ENCODE measurements at places on chromosomes 16 and 17.
A peak's percentile ranks its signal among the peaks of the same experiment; 100 is the strongest.

DNA sequence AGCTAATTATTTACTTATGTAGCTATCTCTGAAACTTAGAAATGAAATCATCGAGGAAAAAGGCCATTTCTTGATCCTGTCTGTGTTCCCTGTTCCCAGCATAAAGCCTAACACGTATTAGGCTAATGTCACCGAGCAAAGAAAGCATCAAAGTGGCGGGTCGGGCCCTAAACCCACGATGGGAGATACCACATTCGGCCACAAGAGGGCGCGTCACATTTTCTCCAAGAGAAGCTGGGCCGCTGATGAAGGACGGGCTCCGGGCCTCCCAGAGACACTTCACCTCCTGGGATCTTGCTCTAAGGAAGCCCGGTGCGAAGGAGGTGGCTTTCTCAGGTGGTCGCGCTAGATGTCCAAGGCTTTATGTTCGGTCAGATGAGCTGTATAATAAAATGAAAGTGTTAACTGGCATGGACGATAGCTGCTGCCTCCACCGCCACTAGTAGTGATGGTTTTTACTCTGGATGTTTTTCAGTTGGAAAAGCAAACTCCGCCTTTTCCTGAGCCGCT lies 853 bp upstream of the PDK2 start:
- peak; percentile 64 for DNase-seq

DNA sequence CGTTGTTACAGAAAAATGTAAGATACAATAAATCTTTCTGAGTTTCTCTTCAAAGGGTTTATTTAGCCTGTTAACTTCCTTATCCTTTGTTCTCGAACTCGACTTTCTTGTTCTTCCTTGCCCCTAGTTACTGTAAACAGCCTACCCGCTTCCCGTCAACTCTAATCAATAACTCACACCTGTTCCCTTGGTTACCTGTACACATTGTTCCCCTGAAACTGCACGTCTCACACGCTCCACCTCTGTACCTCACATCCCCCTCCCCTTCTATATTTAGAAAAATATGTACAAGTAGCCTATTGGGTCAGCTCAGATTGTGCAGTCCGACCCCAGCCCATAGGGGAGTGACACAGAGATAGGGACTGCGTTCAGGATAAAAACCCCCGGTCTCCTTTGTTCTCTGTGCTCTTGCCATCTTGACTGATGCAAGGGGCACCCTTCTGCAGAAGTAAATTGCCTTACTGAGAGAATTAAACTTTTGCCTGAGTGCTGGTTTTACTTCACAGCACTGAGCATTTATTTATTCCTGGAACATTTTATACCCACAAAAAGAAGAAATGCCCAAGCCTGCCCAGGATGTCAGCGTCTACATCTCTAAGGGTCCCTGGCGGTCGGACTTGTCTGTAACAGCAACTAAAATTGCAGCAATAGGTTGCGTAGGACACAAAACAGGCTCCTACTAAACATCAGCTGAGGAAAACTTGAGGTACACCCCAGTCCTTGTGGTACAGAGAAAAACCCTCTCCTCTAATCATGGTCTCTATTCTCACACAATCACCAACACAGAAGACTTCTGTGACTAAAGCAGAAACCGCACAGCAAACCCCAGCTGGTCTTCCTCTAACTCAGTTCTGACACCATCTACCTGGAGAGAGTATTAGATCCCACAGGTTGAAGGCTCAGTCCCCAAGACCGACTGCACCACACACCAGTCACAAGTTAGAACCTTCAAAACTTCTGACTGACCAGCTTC lies 11.3 kb downstream of the WDR45B start:
- no peak for DNase-seq

- DNase-seq: no peak
Observed at GRCh38 chr16:22188595-22189442, 17.3 kb upstream of the EEF2K start.

- no peak for DNase-seq
Observed at GRCh38 chr17:80824549-80825470, 166.8 kb upstream of the CHMP6 start.

DNA sequence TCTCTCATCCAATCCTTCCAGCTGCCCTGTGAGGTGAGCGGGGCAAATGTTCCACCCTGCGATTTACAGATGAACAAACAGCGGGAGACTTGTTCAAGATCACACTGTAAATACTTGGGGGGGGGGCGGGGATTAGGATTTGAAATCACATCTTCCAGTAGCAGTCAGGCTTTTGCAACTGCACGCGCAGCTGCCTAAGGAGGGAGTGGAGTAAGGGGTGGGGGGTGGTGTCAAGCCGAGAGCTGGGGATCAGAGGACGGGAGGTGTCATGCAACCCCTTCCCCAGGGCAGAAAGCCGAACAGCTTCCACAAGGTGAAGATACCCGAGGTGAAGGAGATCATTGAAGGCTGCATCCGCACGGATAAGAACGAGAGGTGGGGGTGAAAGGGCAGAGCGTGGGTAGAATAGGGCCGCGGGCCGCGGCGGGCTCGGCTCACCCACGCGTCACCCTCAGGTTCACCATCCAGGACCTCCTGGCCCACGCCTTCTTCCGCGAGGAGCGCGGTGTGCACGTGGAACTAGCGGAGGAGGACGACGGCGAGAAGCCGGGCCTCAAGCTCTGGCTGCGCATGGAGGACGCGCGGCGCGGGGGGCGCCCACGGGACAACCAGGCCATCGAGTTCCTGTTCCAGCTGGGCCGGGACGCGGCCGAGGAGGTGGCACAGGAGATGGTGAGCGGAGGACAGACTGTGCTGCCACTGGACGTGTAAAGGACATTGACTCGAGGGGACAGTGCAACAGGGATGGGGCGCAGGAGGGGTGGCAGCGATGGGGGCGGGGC lies 4.6 kb downstream of the WNK4 start:
- no peak for DNase-seq

DNA sequence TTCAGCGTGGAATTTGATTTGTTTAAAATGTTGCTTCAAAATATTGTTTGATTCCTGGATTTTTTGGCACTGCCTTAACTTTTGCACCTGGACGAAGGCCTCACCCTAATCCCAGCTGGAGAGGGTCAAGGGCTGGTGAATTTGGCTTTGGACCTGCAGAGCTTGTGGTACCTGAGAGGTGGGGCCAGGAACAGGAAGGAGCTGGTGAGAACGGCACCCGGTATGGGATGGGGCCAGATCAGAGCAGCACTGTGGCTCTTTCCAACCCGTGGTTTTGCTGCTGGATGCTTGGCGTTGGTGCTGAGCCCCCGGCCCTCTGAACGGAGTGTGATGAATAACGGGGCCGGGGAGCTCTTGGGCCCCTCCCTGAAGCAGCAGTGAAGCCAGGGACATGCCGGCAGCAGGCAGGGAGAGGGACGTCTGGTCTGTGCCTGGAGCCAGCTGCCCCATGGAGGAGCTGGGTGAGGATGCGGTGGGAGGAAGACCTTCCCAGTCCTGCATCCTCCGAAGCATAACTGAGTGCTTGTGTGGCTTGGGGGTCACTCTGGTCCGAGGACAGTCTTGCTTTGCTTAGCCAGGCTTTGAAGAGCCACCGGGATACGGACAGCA lies 275.4 kb downstream of the SEC14L1 start:
- no peak for DNase-seq

- no peak for DNase-seq
Observed at GRCh38 chr17:21202512-21202911, 11.4 kb downstream of the TMEM11 start.

DNA sequence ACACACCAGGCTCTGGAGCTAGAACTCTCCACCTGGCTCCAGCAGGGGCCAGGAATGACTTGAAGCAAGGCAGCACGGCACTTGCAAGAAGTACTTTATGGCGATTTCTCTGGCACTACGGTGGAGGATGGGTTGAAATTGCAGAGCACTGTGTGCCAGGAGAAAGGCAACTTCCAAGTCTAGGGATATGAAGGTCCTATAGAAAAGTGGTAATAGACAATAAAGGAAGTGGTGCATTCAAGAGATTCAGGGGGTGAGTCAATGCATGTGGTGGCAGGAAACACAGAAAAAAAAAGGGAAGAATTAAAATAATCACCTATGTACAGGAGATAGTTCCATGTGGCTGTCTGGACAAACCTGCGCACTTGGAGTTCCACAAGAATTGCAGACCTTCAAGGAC lies 240.3 kb upstream of the DYNLRB2 start:
- no peak for DNase-seq

- DNase-seq: no peak
Observed at GRCh38 chr17:40457964-40458791, 14.9 kb downstream of the IGFBP4 start.

DNA sequence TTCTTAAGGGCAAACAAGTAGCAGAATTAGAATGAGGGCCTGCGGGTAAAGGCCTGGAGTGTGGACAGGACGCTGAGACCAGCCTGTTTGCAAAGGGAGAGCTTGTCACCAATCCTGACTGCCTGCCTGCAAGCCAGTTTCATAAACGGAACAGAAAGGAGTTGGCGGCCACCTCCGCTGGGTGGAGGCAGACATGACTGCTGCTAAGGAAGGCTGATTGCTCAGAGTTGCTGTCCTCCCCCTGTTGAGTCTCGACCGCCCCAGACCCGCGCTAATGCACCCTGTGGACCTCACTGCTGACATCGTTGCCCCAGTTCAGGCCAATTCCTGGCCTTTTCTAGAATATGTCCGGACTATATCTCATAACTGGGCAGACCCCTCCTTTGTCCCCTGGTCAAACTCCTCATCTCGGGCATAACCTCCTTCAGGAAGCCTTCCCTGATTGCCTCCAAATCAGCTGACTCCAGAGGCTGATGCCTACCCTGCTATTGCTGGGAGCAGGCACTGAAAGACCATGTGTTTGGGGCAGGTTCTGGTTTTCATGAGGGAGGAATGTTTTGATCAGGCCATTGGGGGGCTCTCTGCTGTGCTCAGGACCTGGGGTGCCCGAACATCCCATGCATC lies 153.0 kb upstream of the CIBAR2 start:
- no peak for DNase-seq

DNA sequence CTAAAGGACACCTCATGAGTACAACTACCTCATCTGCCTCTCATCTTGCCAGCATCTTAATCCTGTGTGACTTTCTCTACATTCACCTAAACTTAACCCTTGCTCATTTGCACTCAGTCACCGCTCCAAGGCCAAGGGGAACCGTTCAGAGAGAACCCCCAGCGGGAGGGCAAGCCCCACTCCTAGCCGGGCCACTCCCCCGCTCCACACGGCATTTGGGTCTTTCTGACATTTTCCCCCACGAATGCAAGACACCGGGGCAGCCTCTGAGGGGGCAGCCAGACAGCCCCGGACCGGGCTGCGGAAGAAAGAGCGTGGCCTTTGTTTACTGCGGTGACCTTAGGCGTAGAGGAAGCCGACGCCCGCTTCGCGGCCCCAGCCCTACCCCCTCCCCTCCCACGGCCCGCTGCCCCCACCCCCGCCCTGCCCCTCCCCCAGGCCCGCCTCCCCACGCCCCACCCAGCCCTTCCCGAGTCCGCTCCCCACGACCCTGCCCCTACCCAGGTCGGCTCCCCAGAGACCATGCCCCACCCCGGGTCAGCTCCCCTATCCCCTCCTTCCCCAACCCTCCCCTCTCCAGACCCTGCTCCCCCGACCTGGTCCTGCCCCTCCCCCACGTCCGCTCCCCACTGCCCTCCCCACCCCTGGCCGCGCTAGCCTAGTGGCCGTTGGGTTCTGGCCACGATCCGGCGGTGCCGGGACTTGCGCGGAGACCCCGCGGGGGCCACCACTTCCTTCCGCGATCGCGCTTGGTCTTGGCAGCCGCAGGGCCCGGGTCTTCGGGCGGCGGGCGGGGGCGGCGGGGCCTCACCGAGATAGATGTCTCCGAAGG lies 789 bp downstream of the CSNK1D start:
- no peak for DNase-seq

GRCh38 chr17:57475796-57476195 lies 219.5 kb downstream of the MSI2 start:
- DNase-seq: no peak

DNA sequence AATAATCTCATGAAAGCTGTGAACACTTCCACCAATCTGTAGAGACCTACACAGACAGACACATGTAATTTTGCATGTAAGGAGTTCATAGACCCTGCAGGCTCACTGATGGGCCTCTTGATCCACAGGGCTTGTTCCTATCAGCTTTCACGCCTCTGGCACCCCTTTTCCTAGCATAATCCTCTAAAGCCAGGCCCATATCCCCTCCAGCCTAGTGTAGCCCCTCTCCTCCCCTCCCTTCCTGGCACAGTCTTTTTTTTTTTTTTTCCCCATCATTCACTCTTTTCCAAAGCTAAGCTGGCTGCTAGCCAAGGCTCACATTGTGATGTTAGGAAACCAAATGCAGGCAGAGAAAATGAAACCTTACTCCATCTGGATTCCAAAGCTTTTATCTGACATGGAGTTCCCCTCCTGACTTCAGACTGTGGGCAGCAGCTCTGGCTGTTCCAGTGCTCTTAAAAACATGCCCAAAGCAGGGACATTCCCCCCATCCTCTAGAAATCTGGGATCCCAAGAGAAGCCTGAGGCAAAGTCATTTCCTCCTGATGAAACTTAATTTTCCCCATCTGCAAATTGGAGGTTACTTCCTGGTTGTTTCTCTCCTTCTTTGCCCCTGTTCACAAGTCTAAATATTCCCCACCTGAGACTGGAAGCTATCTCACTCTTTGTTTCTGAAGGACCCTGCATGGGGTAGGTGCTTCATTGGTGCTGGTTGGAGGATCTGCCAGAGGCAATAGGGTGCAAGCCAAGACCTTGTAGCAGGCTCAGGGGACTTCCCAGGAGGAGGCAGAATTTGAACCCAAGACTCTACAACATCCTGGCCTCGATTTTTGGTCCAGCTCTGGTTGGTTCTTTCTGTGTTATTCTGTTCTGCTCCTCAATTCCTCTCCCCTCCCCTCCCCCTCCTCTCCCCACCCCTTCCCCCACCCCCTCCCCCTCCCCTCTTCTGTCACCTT lies 9.9 kb upstream of the CCL5 start:
- no peak for DNase-seq

GRCh38 chr16:80231121-80231520 lies 309.7 kb upstream of the DYNLRB2 start:
- DNase-seq: no peak

GRCh38 chr17:46877466-46877865 lies 26.1 kb downstream of the WNT9B start:
- DNase-seq: no peak

DNA sequence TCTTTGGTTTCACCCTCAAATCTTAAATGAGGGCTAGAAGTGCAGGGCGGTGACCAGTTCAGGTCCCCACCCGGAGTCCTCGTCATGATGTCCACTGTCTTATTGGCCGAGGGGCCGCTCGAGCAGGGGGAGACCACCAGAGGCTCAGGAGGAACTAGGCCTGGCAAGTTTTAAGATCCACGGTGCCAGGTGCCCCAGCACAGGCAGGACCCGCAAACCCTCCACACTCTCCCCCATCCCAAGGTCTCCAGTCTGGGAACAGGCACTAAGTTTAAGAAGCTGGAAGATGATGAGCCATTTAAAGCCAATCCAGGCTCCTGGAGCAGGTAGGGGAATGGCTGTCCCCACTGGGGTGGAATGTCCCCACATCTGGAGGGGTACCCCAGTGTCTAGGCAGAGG lies 4.1 kb downstream of the DLX3 start:
- DNase-seq: no peak
